ENCODE measurements at places on chromosomes 5 and 9. TPM values are rescaled to one million over a fixed set of nuclear protein-coding genes. Genes with fewer than 3 reads are reported as not detected.

ADAMTSL2 gene
- 11.1 TPM for total RNA-seq

FUT7 gene
- 0.37 TPM for total RNA-seq

CARTPT gene
- total RNA-seq, result not detected

SREK1IP1 gene
- total RNA-seq, result 17.0 TPM

PTGDS gene
- 29.5 TPM for total RNA-seq
